NCI-H510A treated with DMSO at 0.1 percent for 48 hours (cell line): ENCODE measurements at places on chromosomes 6 and 20.
A peak's percentile ranks its signal among the peaks of the same experiment; 100 is the strongest.

DNA sequence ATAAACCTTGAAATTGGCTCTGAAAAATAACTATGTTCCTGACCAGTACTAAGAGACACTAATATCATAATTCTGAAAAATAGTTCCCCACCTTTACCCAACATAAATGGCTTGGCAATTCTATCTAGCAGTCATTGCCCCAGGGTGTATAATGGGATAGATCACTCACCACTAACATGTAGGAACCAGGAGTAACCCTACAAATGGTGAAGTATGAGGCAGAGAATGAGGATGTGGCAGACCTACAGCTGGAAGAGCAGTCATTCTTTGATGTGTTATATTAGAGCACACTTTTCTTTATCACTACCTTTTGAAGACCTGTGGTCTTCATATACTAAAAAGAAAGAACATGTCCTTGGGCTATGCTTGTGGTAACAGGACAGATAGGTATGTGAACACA is 136.5 kb upstream of the SYNDIG1 start:
- no peak for DNase-seq

DNA sequence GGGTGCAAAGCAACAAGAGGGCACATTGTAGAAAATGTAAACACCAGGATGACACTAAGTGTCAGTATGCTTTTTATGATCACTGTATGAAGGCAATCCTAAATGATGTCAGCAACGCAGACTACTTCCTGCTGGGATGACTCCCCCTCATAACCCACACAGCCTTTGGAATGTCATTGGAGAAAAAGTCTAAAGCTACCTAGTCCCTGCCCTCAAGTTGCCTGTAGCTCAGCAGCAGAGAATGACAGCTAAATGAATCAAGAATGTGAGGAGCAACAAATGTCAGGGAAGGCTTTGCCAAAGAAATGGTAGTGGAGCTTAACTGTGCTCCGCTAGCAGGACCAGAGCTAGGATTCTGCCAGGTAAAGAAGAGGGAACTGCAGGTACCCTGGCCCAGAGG is 555.6 kb downstream of the CD83 start:
- no peak for DNase-seq

DNA sequence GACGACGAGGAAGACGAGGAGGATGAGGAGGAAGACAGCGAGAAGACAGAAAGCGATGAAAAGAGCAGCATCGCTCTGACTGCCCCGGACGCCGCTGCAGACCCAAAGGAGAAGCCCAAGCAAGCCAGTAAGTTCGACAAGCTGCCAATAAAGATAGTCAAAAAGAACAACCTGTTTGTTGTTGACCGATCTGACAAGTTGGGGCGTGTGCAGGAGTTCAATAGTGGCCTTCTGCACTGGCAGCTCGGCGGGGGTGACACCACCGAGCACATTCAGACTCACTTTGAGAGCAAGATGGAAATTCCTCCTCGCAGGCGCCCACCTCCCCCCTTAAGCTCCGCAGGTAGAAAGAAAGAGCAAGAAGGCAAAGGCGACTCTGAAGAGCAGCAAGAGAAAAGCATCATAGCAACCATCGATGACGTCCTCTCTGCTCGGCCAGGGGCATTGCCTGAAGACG is 116.9 kb downstream of the TMEM242 start:
- no peak for DNase-seq

DNA sequence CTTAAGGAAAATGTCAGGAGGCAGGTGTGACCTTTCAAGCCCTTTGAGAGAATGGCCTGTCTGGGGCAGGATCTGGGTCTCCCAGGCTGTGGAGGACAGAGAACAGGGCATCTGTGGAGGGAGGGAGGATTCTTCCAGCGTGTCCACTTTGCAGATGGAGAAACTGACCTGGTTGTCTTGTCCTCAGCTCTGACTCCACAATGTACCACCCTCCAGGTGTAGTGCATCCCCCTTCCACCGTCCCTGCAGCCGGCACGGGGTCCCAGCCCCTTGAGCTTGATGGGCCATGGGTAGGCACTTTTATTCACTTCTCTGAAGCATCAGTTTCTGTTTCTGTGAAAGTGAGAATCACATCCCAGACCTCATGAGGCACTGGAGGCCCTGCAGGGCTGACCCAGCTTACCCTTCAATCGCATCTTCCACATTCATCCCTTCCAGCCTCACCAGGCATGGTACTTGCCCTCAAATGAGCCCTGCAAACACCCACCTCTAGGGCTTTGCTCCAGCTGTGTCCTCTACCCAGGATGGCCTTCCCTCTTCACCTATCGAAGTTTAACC is 4.6 kb upstream of the TGM2 start:
- no peak for DNase-seq

DNA sequence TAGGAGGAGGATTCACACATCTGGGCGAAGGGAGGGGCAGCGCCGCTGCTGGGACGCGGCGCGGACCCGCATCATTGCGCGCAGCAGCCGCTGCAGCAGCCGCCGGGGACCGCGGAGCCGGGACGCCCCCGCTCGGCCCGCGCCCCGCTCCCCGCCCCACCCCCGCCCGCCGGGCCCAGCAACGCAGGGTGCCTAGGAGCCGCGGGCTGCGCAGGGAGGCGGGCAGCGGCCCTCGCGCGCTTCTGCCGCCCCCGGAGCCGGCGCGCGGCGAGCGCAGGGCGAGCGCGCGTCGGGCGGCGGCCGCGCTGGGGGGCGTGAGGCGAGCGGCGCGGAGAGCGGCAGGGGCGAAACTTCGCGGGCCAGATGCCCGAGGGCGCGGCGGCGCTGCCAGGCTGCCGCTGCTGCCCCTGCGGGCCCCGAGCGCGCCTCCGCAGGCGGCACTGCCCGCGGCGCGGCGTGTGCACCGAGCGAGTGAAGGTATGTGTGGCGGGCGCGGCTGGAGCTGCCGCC is at the start of gene NKAIN2:
NKAIN2 (plus strand) TSS at position 362 of the 510 bp plus-strand sequence.
- DNase-seq, result no peak

- DNase-seq, result no peak
Observed at GRCh38 chr20:9551808-9552550, 37.6 kb downstream of the LAMP5 start.

- no peak for DNase-seq
Observed at GRCh38 chr6:1382883-1383728, 6.3 kb upstream of the FOXF2 start.

- no peak for DNase-seq
Observed at GRCh38 chr6:125913864-125914351, 42.7 kb upstream of the HINT3 start.

GRCh38 chr20:36113566-36114250 is 40.8 kb upstream of the EPB41L1 start:
- no peak for DNase-seq

DNA sequence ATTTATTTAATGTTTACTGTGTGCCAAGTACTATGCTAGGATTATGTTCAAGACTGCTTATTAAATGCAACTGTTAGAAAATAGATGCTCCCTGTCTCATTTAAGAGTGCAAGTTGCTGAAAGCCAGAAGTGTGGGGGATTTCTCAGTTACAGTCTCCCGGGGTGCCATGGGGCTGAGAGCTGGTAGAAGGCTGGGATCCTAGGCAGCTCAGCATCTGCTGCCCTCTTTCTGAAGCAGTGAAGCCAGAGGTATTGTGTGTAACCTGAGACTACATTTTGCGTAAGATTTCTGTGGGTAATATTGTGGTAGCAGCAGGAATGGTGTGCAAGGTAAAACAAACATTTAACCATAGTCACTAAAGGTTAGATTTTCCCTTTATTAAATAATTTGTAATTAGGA is 120.6 kb downstream of the AKAP7 start:
- no peak for DNase-seq

DNA sequence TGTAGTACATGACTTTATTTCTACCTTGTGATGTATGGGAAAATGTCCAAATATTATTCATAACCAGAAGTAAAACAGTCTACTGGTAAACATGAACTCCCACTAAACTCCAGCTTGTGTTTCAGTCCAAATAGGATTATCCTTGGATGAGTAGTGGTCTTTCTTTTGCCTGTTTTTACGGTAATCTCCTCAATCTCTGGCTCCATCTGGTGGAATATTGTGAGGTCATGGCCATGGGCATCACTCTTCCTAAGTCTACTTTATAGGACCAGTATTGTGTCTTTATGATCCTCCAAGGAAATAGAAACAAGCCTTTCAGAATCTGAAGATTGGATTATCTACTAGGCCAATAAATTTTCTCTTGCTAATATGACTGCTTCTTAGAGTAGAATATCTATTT is 505.0 kb downstream of the BMP2 start:
- no peak for DNase-seq

- DNase-seq, result no peak
Observed at GRCh38 chr6:16523606-16524379, 237.5 kb downstream of the ATXN1 start.

DNA sequence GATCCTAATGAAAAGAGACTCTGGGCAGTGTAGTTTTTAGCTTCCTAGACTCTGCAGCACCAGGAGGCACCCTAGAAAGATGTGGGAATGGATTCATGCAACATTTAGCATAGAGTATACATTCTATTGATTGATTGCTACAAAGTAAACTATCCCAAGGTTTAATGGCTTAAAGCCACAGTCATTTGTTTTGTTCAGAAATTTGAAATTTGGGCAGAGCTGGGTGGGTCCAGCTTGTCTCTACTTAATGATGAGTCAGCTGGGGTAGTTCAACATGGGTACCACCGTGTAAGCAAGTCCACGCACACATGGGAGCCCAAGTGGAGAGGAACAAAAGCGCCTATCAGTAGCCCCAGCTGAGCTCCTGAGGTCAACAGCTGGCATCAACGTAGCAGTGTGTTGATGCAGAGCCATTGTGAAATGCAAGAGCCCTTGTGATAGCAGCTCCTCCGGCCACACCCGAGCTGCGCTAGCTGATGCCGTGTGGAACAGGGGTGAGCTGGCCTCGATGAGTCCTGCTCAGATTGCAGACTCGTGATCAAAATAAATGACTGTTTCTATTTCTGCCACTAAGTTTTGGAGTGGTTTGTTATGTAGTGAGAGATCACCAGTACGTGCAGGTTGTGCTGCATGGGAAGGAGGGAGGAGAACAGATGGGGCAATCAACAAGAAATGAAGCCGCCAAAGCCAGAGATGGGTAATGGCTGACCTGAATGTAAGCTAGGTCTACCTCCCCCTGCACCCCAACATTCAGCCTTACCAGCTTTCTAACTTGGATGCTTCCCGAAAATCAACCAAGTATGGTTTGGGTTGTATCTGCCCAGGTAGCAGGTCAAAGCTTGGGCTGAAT is 45.7 kb upstream of the TRAF3IP2 start:
- DNase-seq, result peak; percentile 35

GRCh38 chr20:17622851-17623508 is 53.1 kb downstream of the DSTN start:
- DNase-seq, result no peak

DNA sequence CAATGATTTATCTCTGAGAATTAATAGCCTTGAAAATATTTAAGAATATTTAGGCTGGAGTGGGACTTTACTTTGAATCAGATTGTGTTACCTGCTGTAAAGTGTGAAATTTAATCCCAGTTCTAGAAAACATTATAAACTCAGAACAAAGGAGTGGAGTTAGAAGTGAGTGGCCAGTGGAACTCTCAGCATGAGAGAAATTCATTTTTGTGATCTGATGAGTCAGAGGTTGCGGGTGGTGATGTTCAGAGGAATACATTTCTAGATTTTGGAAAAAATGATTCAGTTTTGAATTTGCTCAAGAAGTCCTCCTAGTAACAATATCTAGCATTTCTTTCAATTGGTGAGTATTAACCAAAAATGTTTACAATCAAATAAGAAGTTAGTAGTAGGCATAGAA is 167.5 kb downstream of the ZFAND3 start:
- DNase-seq, result no peak

DNA sequence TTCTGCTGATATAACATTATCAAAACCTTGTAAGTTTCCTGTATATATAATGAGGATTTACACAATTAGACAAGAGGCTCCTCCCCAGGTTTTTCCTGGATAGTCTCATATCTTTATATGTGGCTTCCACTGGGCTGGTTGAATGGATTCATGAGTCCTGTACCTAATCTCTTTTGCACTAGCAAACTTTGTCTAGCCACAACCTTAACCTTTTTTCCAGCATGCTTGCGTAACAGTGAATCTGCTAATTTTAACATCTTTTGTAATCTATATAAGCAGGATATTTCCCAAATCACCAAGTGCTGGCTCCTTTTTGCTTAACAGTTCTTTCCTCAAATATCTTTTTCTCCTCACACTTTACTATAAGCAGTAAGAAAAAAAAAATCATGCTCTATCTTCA is 153.6 kb downstream of the COL21A1 start:
- DNase-seq, result no peak

DNA sequence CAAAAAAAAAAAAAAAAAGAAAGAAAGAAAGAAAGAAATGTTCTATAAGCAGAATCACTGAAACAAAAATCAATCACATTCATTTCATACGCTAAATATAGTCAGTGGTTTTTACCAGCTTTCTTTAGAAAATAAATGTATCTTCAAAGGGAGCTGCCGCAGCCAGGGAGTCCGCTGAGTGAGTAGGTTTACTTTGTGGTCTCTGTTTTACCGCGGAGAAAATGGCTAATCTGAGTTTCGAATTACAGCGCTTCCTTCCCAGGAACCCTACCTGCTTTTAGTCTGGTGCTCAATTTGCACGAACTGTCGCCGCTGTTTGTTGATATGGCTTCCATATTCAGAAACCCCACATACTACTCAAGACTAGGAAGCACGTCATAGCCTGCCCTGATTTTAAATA is 102.4 kb downstream of the TFAP2A start:
- DNase-seq, result no peak

GRCh38 chr6:1322696-1323219 is 10.9 kb downstream of the FOXQ1 start:
- DNase-seq, result no peak

GRCh38 chr6:15392182-15392581 is 146.3 kb downstream of the JARID2 start:
- DNase-seq, result no peak

GRCh38 chr6:167549213-167549612 is 224.3 kb downstream of the TTLL2 start:
- no peak for DNase-seq

DNA sequence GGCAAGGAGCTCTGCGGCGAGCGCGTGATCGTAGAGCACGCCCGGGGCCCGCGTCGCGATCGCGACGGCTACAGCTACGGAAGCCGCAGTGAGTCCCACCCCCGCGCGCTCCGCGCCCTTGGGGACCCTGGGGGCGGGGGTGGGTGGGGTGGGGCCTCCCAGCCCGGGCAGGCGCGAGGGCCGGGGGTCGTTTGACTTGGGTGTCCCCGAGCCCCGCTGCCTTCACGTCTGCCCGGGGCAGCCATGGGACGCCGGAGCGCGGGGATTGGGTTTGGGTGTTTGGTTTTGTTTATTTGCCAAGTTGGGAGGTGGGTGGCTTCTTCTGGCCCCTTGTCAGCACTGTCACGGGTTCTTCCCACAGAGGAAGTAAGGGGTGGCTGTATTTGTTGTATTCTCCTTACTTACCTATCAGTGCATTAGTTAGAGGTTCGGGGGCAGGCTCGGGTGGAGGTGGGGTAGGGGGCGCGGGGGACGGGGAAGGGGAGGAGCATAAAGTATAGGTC is 777 bp downstream of the SRSF6 start:
- no peak for DNase-seq
